Fibroblast of mammary gland (primary cell): ENCODE measurements at places on chromosomes 4 and X.

DNA sequence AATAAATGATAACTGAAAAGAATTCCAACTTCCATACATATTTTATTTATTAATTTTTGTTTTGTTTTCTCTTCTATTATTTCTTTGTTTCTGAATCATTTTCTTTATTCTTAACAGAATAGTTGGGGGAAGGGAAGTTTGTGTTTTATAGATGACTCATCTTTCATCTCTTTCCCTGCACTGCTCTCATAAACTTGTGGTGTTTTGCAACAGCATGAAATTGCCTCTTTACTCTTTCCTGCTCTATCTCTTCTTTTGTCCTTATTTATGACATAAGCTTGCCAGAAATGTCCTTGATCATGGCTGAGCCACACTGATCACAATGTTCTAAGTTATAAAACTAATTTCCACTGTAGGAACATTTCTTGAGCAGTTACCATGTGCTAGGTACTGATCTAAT, 22.3 kb downstream of the QRFPR start:
- peak; percentile 78 for DNase-seq

DNA sequence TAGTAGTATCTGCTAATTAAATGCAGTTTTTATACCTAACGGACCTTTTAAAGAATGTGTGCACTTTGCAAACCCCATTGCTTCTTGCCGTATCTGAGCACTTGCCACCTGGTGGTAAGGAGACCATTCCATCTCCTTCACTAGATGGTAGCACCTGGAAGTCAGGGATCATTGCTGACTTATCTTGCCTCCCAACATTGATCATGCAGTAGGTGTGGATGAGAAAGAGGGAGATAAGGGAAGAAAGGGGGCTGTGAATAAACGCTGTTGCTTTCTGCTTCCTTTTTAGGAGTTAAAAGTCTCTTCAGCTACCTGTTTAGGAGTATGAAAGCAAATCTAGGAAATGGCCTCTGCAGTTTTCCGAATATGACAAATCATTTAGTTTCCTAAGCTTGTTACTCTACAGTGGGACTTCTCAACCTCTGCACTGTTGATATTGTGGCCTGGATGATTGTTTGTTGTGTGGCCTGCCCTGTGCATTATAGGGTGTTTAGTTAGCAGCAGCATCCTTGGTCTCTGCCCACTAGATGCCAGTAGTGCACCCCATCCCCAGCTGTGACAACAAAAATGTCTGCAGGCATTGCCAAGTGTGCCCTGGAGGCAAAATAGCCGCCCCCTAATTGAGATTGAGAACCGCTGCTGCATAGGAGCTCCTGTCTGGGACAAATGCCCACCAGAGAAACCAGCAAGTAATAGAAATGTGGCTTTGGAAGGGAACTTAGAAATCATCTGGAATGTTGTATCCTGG, 38.8 kb downstream of the GAB1 start:
- DNase-seq, result peak; percentile 38

- DNase-seq, result peak; percentile 8
Observed at GRCh38 chrX:29841750-29842149, 373.6 kb upstream of the MAGEB2 start.

- DNase-seq, result no peak
Observed at GRCh38 chr4:97504713-97505112, 638.6 kb downstream of the STPG2 start.

DNA sequence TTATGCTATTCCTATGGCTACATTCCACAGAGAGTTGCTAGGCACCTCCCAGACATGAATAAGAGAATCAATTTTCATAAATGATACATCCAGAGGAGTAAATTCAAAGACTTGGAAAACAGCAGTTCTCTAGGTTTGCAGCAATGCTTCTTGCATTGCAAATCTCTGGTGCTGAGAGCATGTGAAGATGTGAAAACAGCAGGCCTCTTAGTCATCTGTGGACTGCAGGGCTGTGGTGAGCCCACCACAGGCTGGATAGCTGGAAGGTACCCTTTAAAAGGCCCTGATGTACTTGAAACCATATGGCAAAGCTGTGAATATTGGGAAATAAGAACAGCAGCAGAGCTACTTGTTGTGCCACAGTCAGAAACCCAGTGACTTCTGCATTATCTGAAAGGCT, 2135.9 kb downstream of the ARAP2 start:
- peak; percentile 88 for DNase-seq

DNA sequence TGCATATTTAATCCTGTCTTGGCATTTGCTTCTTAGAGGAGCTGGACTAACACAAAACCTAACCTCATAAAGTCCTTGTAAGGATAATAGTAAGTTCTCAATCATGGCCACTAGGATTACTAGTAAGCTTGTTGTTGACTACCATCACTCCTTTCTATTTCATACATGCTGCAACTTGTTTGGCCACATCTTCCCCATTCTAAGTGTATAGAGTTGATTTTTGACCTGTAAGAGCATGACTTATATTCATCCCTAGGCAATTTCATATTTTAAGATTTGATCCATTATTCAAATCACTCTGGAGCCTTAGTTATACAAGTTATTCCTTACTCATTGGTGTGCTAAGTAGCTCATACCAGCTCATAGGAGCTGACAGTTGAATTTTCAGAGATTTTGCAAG, 109.4 kb downstream of the EFHC2 start:
- no peak for DNase-seq

DNA sequence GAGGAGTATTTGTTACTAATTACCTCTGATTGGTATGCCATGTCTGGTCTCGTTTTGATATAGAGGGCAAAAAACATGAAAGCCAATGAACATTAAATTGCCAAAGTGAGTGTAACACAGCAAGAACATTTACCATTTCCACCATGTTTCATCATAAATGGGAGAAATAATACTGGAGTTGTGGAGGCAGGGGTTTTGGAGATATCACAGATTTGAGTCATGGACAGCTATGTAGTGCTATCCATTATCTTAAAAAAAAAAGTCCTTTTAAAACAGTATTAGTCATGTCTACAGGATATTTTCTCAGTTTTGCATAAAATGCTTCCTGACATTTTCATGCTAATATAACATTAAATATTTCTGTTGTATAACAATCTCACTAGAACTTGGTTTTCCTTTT, 301.2 kb downstream of the IL1RAPL1 start:
- DNase-seq, result no peak

- peak; percentile 96 for DNase-seq
Observed at GRCh38 chr4:33715841-33716395, 2528.4 kb downstream of the ARAP2 start.

DNA sequence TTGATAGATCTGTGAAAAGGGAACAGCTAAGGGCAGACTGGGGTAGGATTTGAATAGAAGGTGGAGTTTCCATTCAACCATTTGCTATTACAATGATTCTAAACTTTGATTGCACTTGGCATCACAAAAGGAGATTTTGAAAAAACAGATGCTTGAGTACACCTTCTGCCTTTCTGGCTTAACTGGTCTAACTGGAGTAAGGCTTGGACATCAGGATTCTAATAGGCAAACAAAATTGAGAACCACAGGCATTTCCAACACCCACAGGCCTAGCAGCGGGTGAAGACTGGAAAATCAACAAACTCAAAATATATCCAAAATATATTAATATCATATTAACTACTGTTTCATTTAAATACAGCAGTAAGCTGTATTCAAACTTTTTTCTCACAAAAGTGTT, 1.9 kb upstream of the VEGFC start:
- DNase-seq, result no peak

- no peak for DNase-seq
Observed at GRCh38 chrX:1472975-1473374, 20.3 kb upstream of the ASMTL start.

- DNase-seq, result no peak
Observed at GRCh38 chr4:1751155-1751918, 30.0 kb downstream of the TACC3 start.

GRCh38 chr4:109315341-109315740, 12.9 kb upstream of the COL25A1 start:
- DNase-seq, result no peak

- no peak for DNase-seq
Observed at GRCh38 chr4:76657443-76657842, 222.4 kb downstream of the SHROOM3 start.

GRCh38 chrX:41085512-41085877, 250 bp downstream of the USP9X start:
- peak; percentile 36 for DNase-seq

GRCh38 chr4:81356621-81357020, 115.1 kb downstream of the RASGEF1B start:
- peak; percentile 40 for DNase-seq

GRCh38 chrX:135985157-135985972, at the start of gene SLC9A6:
TSS of gene SLC9A6 (plus strand) at chrX:135985435. CDS start at chrX:135985659, 224 bp downstream.
- peak; percentile 31 for DNase-seq
